Activated T-cell treated with anti-CD3 and anti-CD28 coated beads for 24 hours (primary cell): ENCODE measurements at places on chromosomes 4 and X.

- no peak for DNase-seq
Measured at GRCh38 chr4:73872316-73873108, 3.3 kb downstream of the CXCL1 start.

GRCh38 chr4:140247237-140247636 is 93.3 kb upstream of the MAML3 start:
- DNase-seq: no peak

GRCh38 chr4:113823291-113823659 is 61.7 kb upstream of the CAMK2D start:
- no peak for DNase-seq

GRCh38 chrX:29690061-29690460 is 525.3 kb upstream of the MAGEB2 start:
- DNase-seq: no peak

DNA sequence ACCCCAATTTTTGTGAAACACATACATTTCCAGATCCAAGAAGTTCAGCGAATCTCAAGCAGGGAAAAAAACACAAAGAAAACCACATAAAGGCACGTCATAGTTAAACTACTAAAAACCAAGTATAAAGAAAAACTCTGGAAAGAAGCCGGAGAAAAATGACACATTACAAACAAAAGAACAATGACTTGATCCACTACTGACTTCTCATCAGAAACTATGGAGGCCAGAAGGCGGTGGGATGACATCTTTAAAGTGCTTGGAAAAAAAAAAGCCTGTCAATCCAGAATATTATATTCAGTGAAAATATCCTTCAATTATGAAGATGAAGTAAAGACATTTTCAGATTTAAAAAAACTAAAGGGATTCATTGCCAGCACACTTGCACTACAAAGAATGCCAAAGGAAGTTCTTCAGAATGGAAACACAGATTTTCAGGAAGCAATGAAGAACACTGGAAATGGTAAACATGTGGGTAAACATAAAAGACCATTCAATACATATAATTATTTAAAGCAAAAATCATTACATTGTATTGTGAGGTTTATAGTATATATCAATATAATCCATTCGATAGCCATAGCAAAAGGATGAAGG is 32.6 kb upstream of the PPP2R2C start:
- no peak for DNase-seq

DNA sequence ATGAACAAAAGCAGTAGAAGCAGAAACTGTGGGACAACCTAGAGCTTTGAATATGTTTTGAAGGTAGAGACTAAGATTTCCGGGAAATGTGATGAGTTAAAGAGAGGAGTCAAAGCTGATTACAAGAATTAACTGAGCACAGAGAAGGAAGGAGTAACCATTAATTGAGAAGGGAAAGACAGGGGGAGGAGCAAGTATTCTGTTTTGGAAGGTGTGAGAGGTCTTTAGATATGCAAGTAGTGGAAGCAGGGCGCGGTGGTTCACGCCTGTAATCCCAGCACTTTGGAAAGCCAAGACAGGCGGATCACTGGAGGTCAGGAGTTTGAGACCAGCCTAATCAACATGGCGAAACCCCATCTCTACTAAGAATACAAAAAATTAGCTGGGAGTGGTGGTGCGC is 171.5 kb downstream of the FSTL5 start:
- DNase-seq: no peak

DNA sequence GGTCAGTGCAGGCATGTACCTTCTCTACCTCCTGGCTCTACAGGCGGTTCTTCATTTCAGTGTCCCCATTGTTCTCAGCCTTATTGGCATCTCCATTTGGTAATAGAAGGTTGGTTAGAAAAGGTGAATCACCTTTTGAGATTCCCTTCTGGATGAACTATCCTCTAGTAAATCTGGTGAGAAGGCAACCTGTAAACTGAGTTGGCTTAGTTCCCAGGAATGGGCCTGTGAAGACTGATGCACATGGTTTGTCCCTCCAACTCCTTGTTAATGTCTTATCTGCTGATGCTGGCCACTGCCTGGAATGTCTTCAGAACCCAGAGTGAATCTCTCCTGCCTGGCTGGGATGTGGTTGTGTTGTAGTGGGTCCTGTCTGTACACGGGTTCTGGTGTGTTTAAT is 143.4 kb upstream of the WDR1 start:
- DNase-seq: no peak

DNA sequence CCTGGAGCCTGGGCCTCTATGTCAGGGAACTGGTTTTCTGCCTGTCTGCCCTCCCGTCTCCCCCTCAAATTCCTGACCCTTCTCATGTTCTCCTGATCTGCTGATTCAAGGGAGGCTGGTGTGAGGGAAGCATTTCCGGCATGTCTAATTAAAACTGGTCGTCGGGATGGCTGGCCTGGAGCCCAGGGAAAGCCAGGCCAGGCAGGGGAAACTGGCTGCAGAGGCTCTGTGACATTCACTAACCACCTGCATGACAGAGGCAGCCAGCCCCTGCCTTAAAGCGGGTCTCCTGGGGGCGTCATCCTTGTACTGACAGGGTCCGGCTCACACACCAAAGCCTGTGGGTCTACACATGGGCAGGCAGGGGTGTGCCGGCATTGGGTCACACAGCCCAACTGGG is 35.2 kb downstream of the ABLIM2 start:
- no peak for DNase-seq

DNA sequence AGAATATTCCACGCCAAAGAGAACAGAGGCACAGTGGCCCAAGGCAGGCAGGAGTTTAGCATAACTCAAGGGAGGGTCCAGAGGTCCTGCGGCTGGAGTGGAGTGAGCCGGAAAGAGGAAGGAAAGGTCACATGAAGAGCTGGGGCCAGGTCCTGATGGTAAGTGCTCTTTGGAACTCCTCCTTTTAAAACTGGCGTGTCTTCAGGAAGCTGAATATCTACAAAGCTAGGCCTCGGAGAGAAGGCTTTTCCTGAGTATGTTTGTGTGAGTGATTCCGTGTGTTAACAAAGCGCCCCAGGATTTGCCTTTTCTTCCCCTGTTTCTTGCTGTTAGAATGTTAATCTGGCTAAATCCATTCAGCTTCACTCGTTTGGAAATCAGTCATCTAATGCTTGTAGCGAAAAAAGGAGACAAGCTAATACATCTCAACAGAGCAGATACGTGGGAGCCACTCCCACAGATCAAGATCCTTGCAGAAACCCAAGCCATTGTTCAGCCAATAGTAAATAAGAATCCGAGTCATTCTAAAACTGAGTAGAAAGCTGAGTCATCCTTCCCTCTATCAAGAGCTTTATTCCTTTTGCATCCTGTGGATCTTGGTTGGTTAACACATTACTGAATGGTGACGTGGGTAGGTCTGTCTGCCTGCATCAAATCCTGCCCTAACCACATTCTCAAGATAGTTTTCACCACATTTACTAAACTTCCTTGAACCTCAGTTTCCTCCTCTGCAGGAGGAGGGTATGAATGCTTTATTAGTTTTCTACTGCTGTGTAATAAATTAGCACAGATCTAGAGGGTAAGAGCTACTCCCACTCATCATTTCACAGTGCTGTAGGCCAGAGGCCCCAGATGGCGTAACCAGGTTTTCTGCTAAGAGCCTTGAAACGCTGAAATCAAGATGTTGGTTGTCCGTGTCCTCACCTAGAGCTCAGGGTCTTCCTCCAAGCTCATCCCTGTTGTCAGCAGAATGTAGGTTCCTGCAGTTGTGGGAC is 43.2 kb upstream of the RBM47 start:
- peak; percentile 45 for DNase-seq

GRCh38 chr4:154927126-154927680 is 146.1 kb downstream of the RBM46 start:
- DNase-seq: no peak

GRCh38 chr4:85078016-85078415 is 111.5 kb upstream of the WDFY3 start:
- DNase-seq: no peak

DNA sequence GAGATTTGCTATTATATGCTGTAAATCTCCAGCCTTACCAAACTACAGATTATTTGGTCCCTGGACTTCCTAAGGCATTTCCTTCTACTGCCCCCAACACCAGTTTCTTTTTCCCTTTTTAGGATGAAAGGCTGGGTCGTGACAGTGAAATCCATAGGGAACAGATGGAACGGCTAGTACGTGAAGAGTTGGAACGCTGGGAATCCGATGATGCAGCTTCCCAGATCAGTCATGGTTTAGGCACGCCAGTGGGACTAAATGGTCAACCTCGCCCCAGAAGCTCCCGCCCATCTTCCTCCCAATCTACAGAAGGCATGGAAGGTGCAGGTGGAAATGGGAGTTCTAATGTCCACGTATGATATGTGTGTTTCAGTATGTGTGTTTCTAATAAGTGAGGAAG is 67.9 kb downstream of the PKD2 start:
- no peak for DNase-seq

- DNase-seq: no peak
Measured at GRCh38 chr4:70654605-70655011, 11.7 kb downstream of the JCHAIN start.

DNA sequence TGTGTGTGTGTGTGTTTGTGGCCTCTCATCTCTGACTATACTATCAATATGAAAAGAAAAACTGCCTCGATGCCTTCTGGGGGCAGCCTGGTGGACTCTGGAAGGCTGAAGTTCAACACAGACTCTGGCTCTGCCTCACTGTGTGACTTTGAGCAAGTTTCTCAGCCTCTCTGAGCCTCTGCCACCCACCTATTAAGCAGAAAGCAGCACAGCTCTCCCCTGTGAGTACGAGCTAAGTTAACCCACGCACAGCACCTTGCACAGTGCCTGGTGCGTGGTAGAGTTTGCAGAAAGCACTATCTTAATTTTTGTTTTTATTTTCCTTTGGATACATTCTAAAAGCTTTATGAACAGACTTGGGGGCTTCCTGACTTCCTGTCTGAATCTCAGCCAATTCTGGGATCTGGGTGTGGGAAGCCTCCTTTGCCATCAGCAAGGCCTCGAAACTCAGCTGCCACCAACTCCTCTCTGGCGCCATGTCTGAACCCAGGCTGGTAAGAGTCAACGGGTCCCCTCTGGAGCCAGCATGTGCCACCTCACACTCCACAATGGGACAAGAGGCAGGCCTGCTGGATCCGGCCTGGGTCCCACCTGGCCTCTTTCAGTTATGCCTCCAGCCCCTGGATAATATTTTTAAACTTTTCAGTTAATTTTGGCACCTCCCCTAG is 57.3 kb downstream of the JAKMIP1 start:
- DNase-seq: no peak

DNA sequence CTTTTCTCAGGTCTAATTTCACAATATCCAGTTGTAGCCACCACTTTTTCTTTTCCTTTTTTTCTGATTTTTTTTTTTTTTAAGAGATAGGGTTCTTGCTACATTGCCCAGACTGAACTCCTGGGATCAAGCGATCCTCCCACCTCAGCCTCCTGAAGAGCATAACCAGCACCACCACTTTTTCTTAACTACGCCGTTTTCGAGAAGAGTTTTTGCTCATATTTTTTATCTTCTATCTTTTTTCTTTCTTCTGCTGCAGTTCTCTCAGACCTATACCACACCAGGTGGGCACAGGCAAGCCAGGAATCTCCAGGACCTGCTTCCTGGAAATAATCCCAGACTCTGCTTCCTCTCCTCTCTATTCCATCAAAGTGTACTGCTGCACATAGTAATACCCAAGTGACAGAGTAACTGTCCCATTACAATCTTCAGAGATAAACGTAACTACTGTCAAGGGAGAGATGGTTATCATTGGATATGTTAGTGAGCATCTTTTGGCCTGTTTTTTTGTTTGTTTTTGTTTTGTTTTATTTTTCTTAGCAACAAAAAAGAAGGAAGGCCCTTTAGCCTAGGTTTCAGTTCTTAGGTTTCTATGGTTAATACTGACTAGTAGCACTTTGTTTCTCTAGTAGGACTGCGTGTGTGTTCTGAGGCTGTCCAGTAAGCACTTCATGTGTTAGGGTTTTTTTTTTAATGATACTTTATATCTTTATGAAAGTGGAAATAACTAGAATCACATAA is 59.2 kb upstream of the TXK start:
- DNase-seq: no peak

GRCh38 chr4:147398556-147398955 is 82.3 kb upstream of the EDNRA start:
- no peak for DNase-seq

GRCh38 chr4:42225286-42225685 is 72.8 kb upstream of the BEND4 start:
- DNase-seq: no peak

DNA sequence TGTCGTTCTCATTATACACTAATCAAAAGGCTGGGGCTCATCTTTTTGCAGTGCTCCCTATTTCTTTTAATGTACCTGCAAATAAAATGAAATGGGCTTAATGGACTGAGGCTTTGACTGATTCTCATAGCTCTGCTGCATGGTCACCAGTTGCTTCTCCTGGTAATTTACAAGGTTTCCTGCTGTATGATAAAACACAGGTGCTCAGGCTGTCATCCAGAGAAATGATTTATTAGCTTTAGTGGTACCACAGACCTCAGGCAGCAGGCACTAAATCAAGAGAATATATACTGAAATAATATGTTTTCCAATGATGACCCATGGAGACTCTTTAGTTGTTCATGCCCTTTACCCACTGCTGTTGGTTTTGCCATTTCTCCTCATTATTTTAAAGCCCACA is 137.7 kb downstream of the C4orf33 start:
- no peak for DNase-seq

DNA sequence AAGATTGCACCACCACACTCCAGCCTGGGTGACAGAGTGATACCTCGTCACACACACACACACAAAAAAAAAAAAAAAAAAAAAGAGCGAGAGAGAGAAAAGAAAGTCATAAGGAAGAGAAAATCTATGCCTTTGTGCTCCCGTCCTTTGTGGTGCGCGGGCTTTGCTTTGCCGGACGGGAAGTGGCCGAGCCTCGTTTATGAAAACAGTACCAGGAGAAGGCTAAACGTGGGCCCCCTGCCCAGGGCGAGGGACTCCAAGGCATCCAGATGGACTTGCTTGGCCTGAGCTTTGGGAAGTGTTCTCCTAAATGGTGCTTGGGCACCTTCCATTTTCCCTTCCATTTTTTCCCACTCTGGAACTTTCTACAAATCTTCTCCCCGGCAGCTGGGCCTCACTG is 109.3 kb upstream of the LRPAP1 start:
- DNase-seq: no peak

- no peak for DNase-seq
Measured at GRCh38 chr4:26912069-26912468, 51.4 kb downstream of the STIM2 start.

GRCh38 chrX:6734844-6735634 is 200.1 kb upstream of the VCX3A start:
- DNase-seq: no peak

DNA sequence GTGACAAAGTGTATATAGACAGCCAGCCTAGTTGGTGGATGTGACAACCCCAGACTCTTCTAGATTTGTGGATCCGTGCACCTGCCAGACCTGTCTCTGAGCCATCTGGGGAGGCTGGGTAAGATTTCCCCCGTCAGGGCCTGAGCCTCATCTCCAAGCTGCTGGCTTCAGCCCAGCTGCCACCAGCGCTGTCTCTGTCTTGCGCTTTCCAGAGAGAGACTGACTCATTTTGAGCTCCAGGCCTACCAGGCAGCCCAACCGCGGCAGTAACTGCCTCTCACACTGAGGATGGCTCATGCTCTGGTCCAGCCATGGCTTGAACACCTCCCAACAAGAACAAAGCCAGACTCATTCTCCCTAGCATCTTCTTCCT is 26.4 kb downstream of the NOP14 start:
- DNase-seq: no peak

GRCh38 chrX:99663136-99663535 is 746.9 kb downstream of the PCDH19 start:
- no peak for DNase-seq

GRCh38 chr4:58225460-58225859 is 1115.3 kb upstream of the IGFBP7 start:
- no peak for DNase-seq
